ENCODE measurements at places on chromosomes 7 and 10.

- peak; percentile 24 for DNase-seq
Observed at GRCh38 chr7:105011831-105012502, 2.0 kb upstream of the KMT2E start.

DNA sequence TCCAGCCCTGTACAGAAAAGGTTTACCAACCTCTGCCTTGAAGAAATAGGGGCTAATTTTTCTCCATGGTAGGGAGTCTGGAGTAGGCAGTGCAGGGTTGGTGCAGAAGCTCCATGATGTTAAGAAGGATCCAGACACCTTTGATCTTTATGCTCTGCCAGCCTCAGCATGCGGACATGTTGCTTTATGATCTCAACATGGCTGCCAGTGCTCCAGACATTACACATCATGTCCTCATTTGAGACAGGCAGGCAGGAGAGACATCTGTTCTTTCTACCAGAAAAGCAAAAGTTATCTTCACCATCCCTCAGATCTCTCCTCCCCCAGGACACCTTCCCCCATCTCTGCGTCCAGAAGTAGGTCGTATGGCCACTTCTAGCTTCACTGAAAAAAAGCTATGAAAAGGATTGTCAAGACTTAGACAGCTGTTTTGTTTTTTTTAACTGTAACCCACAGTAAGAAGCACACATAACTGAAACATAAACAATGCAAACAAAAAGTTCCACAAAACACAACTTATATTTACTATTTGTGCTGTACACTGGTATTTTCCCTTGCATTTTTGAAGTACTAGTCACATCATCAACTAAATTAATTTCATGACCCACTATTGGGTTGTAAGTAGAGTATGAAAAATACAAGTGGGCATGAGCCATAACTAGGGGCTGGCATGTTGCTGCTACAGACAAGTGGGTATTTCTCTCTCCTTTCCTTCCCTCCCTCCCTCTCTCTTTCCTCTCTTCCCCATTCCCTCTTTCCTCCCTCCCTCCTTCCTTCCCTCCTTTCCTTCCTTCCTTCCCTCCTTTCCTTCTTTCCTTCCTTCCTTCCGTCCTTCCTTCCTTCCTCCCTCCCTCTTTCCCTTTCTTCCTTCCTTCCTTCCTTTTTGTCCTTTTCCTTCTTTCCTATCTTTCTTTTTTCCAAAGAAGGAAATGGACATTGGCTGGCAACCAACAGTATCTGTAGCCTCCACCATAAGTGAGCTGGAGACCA, 2.6 kb upstream of the RASSF4 start:
- DNase-seq = no peak

GRCh38 chr10:44955413-44956070, 4.1 kb upstream of the RASSF4 start:
- peak; percentile 15 for DNase-seq

- DNase-seq = no peak
Observed at GRCh38 chr7:91137788-91138368, 126.4 kb upstream of the FZD1 start.

DNA sequence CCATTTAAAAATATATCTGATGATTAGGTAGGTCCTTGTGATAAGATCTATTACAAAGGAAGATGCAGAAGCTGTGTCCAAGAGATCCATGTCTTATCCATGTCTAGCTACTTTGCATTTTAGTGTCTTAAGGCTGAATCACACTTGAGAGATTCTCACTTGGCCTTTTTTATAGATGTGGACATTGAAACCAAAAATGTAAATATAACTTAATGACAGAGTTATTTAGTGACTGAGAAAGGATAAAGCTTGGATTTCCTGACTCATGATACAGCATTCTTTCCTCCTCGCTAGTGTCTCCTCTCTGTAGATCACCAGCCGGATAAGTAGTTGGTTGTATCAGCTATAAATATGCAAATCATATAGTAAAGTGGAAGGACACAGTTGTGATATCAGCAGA, 23.3 kb downstream of the INHBA start:
- no peak for DNase-seq

GRCh38 chr7:46759711-46760480, 822.0 kb downstream of the TNS3 start:
- DNase-seq = no peak

GRCh38 chr10:14403359-14403758, 72.6 kb upstream of the FRMD4A start:
- no peak for DNase-seq

DNA sequence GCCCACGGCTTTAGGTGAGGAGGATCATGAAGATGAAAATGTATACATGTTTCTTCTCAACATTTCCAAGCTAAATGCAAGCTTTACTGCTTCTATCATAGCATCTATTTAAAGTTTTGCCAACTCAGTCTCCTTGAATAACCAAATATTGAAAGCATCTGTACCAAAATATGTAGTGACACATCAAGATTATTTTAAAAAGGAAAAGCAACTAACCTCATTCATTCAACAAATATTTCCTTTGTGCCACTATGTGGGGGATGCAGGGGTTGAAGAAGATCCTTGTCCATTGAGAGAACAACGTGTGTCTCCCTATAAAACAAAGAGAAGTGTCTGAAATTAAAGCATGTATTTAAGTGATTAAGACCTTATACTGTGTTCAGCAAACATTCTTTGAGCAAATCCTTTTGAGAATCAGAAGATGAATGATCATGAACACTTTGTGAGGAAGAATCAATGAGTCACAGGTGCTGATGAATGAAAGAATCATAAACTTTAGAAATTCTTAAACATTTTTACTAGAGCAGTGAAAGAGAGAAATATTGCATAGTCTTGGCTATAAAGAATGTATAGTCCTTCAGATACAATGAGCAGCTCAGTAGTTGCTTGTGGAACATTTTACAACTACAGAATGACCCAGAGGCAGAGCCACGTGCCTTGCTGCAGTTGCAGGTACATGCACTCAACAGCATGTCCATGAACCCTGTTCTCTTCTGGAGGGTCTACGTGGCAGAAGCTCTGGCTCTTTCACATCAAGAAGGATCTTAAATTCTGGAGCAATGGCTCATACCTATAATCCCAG, 13.9 kb downstream of the TAS2R60 start:
- DNase-seq = no peak

DNA sequence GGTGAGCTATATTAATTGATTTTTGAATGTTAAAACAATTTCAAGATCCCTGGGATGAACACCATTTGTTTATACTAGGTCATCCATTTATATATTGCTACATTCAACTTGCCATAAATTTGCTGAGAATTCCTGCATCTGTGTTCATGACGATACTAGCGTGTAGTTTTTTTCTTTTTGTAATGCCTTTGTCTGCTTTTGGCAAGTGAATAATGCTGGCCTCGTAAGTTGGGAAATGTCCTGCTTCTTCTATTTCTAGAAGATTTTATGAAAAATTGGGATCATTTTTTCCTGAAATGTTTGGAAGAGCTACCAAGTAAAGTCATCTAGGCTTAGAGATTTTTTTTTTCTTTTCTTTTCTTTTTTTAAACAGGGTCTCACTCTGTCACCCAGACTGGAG, 12.9 kb upstream of the MEST start:
- DNase-seq = no peak

DNA sequence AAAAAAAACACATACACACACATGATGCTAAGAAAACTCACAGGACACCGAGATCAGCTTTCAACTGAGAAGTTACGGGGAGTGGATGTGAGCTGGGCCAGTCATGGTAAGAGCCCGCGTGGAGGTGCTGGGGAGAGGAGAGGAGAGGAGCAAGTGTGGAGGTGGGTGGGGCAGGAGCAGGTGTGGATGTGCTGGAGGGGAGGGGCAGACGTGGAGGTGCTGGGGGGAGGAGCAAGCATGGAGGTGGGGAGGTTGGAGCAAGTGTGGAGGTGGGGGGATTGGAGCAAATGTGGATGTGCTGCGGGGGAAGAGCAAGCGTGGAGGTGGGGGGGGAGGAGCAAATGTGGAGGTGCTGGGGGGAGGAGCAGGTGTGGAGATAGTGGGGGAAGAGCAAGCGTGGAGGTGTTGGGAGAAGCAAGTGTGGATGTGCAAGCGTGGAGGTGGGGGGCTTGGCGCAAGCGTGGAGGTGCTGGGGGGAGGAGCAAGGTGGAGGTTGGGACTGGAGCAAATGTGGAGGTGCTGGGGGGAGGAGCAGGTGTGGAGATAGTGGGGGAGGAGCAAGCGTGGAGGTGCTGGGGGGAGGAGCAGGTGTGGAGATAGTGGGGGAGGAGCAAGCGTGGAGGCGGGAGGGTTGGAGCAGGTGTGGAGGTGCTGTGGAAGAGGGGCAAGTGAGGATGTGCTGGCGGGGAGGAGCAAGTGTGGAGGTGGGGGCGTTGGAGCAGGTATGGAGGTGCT, 24.5 kb upstream of the NCAPG2 start:
- DNase-seq = no peak

GRCh38 chr10:13847201-13847631, 260.5 kb downstream of the PRPF18 start:
- DNase-seq = no peak

GRCh38 chr10:132175907-132176581, 10.7 kb upstream of the DPYSL4 start:
- no peak for DNase-seq

DNA sequence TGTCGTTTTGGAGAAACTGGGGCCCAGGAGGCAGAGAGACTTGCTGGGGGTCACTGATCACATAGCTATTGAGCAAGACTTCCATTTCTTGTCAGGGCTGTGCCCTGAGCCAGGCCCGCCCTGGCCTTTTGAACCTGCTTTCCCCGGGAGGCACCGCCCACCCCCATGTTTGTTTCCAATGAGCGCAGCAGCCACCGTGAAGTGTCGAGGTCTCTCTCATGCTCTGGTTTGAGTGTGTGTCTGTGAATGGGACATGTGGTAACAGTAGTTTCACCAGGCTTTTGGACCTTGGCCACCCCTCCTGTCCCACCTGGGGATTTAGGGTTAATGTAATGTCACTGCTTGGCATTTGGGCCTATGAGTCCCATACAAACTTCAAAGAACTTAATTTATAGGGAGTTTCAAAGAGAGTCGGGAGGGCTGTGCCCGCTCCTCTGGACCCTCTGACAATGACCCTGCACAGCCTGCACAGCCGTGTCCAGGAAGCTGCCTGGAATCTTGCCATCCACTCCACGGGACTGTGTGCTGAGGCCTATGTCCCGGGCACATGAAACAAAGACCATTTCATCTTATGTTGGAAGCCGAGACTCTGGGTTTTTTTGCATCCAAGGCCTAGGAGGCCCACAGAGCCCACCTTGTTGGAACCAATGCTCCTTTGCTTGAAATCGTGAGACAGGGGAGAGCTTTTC, 6.3 kb downstream of the PRF1 start:
- DNase-seq = no peak

GRCh38 chr7:111224354-111225231, 133.7 kb downstream of the LRRN3 start:
- DNase-seq = no peak
